ENCODE measurements at places on chromosomes 1 and 21. TPM values are rescaled to one million over a fixed set of nuclear protein-coding genes. Genes with fewer than 3 reads are reported as not detected.

- no peak within 1 kb of the TSS for H3K4me3 ChIP-seq
- no peak within 1 kb of the TSS for H3K27ac ChIP-seq
- DNase-seq, result no peak
- peaks cover 3% of the 10 kb centered on the region for H3K4me1 ChIP-seq
- H3K36me3 ChIP-seq, result no peaks in the 10 kb centered on the region
- no peaks in the 10 kb centered on the region for H3K27me3 ChIP-seq
These were observed at the start of gene CTXND2 for GRCh38 chr1:150887018-150887417. TSS of gene CTXND2 (plus strand) at chr1:150887136. CDS start at chr1:150912315, 25,179 bp downstream.

- peaks cover 2% of the 10 kb centered on the region for H3K27me3 ChIP-seq
- no peak overlapping the region for H3K4me3 ChIP-seq
- H3K4me1 ChIP-seq, result no peaks in the 10 kb centered on the region
- H3K36me3 ChIP-seq, result no peaks in the 10 kb centered on the region
- no peak for DNase-seq
- no peak overlapping the region for H3K27ac ChIP-seq
These were observed 258.1 kb downstream of the SDCCAG8 start for GRCh38 chr1:243513726-243514491.

DNA sequence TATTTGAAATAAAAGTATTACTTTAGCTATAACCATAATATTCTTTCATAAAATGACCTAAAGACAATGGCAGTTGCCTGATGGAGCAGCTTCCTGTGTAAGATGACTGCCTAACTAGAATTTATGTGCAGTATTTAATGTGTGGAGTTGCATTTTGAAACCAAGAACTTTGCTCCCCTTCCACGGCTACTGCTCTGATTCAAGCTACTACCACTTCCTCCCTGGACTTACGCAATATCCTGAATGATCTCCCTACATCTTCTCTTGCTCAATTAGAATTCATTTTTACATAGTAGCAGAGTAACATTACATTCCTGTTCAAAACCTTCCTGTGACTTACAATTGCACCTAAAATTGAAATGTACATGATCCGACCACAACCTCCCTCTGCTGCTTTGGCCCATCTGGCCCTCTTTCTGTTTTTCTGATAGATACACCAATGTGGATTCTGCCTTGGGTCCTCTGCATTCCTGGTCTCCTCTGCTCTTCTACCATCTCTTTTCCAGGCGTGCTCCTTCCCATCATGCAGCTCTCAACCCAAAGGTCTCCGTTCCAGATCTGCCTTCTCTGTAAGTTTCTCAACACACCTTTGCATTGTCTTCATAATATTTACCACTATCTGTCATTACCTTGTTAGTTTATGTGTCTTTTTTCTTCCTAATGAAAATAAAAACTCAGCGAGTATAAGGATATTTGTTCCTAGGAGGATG is 47.4 kb upstream of the USP25 start:
- no peak overlapping the region for H3K27ac ChIP-seq
- H3K27me3 ChIP-seq, result no peaks in the 10 kb centered on the region
- no peaks in the 10 kb centered on the region for H3K36me3 ChIP-seq
- H3K4me1 ChIP-seq, result no peaks in the 10 kb centered on the region

- no peaks in the 10 kb centered on the region for H3K27me3 ChIP-seq
- no peaks in the 10 kb centered on the region for H3K4me1 ChIP-seq
- no peaks in the 10 kb centered on the region for H3K36me3 ChIP-seq
- DNase-seq, result no peak
- peak overlapping the region; percentile 97 for H3K27ac ChIP-seq
- peak overlapping the region; percentile 99 for H3K4me3 ChIP-seq
These were observed 838 bp upstream of the DISP1 start for GRCh38 chr1:222813866-222814535.

The KCNN3 gene
- polyA plus RNA-seq, result 0.45 TPM

The OR2L2 gene
- not detected for polyA plus RNA-seq

DNA sequence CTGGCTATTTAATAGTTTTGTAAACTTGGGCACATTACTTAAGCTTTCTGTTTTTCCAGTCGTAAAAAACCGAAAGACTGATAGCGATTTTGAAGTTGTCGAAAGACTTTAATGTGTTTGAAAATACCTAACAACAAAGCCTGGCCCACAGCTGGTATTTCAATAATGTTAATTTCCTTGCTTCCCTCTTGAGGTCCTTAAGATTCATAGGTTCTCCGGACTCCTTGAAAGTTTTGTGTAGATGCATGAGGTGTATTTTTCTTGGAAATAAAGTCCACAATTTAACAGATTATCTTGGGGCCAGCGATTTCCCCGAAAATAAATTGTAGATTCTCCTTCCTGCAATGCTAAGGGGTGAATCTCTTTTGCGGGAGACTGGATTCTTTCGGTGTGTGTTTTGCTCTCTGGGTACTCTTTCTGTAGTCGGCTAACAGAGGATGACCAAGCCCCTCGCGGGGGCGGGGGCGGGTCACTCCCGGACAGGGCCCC is 735 bp upstream of the YTHDF2 start:
- DNase-seq, result no peak
- H3K27ac ChIP-seq, result peak overlapping the region; percentile 98
- peaks cover 16% of the 10 kb centered on the region for H3K4me1 ChIP-seq
- H3K4me3 ChIP-seq, result no peak overlapping the region
- H3K27me3 ChIP-seq, result no peaks in the 10 kb centered on the region

The FAM72C gene
- 1.3 TPM for polyA plus RNA-seq

GRCh38 chr1:51906306-51907078 is 28.0 kb upstream of the NRDC start:
- H3K4me3 ChIP-seq, result no peak overlapping the region
- H3K36me3 ChIP-seq, result no peaks in the 10 kb centered on the region

The SMIM1 gene
- not detected for polyA plus RNA-seq

The MYOG gene
- not detected for polyA plus RNA-seq

- peaks cover 6% of the 10 kb centered on the region for H3K4me1 ChIP-seq
- no peak overlapping the region for H3K27ac ChIP-seq
- no peak overlapping the region for H3K4me3 ChIP-seq
These were observed 161.8 kb downstream of the CLIC6 start for GRCh38 chr21:34830386-34831170.

DNA sequence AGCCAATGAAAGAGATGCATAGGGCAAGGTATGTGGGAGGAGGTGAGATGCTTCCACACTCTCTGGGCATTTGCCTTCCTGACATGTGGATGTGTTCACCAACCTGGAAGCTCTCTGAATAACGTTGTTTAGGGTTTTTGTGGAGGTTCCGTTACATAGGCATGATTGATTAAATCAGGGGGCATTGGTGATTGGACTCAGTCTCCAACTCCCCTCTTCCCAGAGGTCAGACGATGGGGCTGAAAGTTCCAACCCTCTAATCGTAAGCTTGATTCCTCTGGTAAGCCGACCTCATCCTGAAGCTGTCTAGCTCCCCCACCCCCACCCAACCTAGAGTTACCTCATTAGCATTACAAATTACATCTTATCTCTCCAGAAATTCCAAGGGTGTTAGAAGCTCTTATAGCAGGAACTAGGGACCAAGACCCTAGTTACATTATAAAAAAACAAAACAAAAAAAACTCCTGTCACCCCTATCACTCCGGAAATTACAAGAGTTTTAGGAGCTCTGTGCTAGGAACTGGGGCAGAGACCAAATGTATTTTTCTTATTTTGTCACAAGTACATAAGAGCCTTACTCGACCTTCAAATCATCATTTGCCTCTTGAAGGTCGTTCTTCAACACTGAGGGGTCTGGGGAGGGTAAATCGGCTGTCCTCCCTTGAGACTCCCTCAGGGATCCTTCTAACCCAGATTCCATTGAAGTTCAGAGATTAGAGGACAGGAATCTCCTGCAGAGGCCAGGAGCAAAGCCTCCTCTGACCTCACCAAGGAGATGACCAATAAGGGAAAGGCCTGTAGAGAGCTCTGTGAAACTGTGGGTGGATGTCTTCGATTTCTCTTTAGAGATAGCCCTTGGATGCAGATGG is 58.2 kb downstream of the DNTTIP2 start:
- no peak overlapping the region for H3K27ac ChIP-seq
- DNase-seq, result no peak
- H3K27me3 ChIP-seq, result no peaks in the 10 kb centered on the region
- no peak overlapping the region for H3K4me3 ChIP-seq

- no peak within 1 kb of the TSS for H3K27ac ChIP-seq
- no peak within 1 kb of the TSS for H3K4me3 ChIP-seq
- no peak for DNase-seq
- no peaks in the 10 kb centered on the region for H3K4me1 ChIP-seq
These were observed at the start of gene FLG for GRCh38 chr1:152325111-152325510. TSS of gene FLG (minus strand) at chr1:152325239. CDS start at chr1:152315456, 9,783 bp downstream.

The TCEA3 gene
- polyA plus RNA-seq, result 27.8 TPM

DNA sequence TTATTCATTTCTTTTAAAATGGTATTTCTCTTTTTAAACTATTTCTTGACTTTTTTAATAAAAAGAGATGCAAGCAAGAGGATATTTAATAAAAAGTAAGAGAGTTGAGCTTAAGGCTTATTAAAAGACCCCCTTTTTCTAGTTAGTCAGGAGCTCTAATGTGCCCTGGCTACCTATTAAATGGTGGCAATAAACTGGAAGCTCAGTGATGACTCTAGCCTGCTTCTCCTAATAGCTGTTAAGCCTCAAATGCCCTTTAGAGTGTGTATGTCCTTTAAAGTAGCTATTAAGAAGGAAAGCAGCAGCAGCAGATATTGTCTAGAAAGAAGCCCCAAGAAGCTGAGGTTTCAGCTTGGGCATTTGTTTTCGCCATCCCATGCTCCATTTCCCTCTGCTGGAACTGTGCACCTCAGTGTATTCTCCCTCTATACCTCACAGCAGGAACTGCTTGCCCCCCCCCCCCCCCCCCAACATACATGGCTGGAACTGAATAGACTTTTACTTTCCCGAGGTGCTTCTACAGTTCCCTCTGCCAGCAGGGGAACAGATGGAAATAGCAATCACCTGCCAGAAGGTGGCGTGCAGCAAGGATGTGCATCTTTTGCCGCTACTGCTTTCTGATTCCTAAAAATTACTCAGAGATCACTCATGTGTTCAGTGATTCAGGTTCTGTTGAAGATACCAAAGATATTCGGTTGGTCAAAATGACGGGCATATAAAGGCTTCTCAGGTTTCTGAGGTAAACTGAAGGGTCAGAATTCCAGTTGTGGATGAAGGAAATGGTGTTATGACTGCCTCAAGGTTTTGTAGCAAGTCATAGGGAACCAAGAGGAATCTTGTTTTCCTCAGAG is 2.5 kb downstream of the RGS4 start:
- peak; percentile 47 for DNase-seq
- no peaks in the 10 kb centered on the region for H3K4me1 ChIP-seq
- H3K4me3 ChIP-seq, result no peak overlapping the region
- peaks cover 9% of the 10 kb centered on the region for H3K27me3 ChIP-seq
